ENCODE measurements at places on chromosomes 1 and 21.

DNA sequence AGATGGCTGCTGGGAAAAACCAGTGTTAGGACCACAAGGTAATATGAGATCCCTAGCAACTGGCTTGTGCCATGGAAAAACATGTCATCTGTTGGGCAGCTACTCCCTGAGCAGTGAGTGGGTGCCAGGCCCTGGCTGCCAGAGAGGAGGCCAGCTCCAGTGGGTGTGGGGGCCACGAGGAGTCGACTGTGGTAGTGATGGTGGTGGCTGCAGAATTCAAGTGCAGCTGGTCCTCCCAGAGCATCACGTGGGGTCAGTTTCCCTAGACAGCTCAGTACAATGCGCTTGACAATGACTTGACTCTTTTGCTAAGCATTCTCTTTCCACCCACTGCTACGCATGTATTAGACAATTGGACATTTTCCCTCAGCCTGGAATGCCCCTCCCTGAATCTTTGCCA is 14.5 kb upstream of the CDC42 start:
- no peak for DNase-seq

GRCh38 chr1:226719596-226720387 is 19.3 kb downstream of the ITPKB start:
- no peak for DNase-seq

GRCh38 chr21:43881283-43881682 is 16.3 kb downstream of the AGPAT3 start:
- DNase-seq: no peak

- no peak for DNase-seq
These were observed 14.3 kb downstream of the RCC1 start for GRCh38 chr1:28519946-28520725.

DNA sequence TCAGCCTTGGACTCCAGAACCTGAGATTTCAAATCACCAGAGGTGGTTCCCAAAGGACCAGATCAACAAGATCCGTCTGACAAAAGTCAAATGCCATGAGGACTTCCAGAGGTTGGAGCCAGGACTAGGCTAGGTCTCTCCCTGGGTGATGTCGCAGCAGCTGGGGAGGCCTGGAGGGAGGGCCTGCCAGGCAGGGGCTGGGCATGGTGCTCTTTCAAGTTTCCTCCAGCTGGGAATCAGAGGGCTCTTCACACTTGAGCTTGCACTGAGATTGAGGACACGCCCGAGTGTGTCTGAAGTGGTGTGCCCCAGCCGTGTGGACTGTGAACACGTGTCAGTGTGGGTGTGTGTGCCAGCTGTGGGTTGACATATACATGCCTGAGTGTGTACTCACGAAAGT is 21.3 kb upstream of the RSPO1 start:
- no peak for DNase-seq

DNA sequence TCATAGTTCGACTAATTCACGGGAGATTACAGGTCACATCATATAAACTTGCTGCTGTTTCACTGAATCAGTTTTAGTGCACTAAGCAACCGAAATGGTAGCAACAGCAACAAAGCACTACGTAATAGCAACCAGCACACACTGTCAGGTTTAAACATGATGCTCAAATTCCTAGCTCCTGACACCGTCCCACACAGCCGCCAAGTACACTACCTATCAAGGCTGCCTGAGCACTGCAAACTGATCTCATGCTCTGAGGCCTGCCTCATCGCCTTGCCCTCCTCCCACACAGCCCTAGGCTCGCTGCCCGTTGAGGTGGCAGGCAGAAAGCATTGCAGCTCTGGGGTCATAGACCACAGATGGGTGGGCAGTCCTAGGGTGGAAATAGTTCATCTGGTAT is 12.4 kb downstream of the LAMC2 start:
- no peak for DNase-seq

DNA sequence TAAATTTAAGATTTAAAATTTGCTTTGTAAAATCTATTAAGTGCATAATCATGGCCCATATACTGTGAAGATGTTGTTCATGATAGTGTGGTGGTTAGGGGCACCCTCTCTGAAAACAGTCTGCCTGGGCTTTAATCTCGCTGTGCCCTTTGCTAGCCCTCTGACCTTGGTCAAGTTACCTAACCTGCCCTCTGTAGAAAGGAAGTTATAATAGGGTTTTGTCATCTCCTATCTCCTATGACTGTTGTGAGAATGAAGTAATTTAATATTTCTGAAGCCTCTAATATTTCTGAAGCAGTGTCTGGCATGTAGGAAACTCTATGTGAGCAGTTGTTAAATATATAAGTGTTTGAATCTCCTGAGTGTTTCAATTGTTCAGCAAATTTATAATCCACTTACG is 116.6 kb upstream of the IVNS1ABP start:
- no peak for DNase-seq

DNA sequence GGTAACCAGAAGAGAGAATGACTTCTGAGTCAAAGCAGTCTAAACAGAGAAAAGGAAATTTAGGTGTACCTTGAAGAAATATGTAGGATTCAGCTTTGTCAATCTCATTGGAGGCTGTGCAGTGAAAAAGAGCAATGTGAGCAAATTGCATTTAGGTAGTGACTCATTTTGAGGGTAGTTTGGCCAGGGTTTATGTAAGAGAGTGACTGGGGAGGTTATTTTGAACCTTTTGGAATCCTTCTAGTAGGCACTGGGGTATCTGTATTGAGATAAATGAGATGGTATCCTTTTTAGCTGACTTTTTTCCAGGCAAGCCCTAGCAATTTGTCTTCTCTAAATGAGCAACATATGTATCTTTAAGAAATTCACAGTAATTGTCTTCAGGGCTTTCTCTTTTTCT is 95.9 kb downstream of the DISP1 start:
- DNase-seq: no peak

DNA sequence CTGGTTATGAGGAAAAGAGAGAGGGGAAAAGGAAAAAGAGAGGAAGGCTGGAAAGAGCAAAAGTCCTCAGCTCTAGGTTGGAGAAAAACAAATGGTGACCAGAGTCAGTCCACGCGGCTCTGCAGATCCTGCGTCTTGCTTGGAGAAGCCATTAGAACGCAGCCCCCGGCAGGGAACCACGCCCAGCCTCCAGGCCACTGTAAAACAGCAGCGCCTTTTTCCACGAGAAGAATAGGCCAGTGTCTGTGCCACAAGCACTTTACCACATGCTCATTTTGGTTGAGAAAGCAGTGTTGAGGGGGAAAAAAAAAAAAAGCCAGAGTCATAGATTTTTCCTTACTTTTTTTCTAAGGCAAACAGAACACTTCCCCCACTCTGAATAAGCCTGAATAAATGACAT is 846.9 kb upstream of the ADAMTS5 start:
- DNase-seq: peak; percentile 11

Measured in ELF-1 (cell line).